Stimulated activated CD4-positive, alpha-beta T cell treated with anti-CD3 and anti-CD28 coated beads, Interleukin-1b, Interleukin-23, amount 100 ng/mL, for 4 hours (primary cell): ENCODE measurements at places on chromosomes 7 and 10.

- DNase-seq: no peak
These were observed 1578.9 kb downstream of the REEP3 start for GRCh38 chr10:65100146-65100545.

- DNase-seq: no peak
These were observed 67.4 kb upstream of the LRRC4 start for GRCh38 chr7:128098629-128099028.

GRCh38 chr7:107854454-107854853 lies 36.5 kb upstream of the DLD start:
- DNase-seq: no peak

DNA sequence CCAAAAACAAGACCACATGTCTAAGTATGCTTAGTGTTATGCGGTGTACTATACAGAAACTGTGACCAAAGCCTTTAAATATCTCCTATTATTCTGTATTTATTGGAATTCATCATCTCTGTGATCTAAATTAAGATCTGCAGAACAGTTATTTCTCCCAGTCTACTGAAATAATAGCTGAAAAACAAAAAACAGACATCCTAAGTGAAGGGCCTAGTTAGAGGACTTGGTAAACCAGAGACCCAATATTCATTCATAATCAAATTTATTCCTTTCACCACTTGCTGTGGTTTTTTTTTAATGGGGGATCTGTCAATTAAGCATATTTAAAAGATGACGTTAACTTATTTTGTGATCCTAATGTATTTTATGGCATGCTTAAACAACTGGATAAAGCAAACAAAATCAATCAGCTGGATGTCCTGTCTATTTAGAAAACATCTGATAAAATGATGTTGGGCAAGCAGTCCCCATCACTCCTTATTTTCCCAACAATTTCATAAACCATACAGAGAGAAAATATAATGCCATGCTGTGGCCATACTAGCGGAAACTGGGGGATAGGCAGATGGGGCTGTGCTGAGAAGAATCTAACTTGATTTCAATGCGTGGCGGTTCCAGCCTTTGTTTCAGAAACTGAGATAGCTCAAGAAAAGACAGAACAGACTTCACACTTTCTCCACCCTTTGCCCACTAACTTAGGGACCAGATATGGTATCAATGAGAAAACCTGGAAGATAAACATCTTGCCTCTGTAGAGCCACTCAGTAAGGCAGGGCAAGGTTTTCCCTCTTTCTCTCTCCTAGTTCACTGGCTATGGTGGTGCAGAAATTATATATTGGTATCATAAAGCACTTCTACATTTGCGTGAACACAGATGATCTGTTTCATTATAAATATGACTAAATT lies 32.9 kb downstream of the ICA1 start:
- no peak for DNase-seq

DNA sequence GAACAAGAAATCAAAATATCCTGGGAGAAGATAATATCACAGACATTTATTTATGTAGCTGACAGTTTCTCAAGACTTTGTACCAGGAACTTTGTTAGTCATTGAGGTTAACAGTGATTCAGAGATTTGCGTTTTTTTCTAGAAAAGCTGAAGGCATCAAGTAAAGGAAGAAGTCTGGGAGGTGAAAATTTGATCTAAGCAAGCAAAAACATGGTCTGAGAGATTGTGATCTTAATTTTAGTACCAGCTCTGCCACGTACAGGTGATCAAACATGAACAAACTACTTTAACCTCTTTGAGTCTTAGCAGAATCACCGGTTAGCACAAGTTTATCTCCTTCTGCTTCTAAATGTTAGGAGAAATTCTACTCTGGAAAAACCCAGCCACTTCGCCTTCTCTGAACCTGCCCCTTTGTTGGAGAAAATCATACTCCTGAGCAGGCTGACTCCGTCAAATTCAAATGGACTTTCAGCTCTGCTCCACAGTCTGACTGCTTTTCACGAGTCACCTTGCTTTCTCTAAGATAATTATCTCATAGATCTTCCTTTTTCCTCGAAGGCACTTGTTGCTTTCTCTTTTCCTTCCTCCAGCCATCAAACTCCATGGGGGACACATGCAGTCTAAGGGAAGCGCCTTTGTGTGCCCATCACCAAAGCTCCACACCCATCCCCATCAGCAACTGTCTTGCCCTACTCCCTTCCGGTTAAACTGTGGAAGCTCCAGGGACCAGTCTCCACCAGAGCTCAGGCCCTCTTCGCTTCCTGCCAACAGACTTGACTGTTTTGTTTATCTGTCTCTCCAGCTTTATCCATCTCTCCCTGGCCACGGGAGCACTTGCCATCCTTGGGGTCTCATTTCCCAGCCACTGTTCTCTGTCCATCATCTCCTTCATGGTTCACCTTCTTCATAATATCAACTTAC lies 86.3 kb downstream of the PRKCQ start:
- no peak for DNase-seq

- DNase-seq: no peak
These were observed 397.2 kb downstream of the EXOC4 start for GRCh38 chr7:133650069-133650468.
